IMR-90 (cell line): ENCODE measurements at places on chromosomes 6 and 20.

DNA sequence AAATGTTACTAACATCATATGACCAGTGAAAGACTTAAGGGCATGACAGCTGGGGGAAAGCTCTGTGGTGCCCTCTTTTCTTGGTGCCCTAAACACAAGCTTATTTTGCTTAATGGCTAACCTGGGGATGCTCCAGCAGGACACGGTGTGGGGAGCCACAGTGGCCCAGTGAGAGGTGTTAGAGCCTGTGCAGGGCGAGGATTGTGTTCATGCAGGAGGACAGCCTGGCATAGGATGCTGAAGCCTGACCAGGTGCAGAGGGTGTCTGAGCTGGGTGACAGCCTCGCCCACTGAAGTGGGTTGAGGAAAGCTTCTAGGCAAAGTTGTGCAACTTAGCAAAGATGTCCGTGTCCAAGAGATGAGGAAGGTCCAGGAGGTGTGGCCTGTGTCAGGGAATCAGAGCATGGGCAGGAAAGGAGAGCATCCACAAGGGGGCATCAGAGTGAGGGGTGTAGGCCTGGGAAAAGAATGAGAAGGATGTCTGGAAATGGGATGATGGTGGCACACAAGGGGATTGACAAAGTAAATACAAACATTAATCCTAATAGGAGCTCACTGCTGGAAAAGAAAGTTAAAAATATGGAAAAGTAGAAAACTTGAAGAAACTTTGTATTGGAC, 33.9 kb downstream of the SLC17A4 start:
- peak; percentile 51 for DNase-seq

DNA sequence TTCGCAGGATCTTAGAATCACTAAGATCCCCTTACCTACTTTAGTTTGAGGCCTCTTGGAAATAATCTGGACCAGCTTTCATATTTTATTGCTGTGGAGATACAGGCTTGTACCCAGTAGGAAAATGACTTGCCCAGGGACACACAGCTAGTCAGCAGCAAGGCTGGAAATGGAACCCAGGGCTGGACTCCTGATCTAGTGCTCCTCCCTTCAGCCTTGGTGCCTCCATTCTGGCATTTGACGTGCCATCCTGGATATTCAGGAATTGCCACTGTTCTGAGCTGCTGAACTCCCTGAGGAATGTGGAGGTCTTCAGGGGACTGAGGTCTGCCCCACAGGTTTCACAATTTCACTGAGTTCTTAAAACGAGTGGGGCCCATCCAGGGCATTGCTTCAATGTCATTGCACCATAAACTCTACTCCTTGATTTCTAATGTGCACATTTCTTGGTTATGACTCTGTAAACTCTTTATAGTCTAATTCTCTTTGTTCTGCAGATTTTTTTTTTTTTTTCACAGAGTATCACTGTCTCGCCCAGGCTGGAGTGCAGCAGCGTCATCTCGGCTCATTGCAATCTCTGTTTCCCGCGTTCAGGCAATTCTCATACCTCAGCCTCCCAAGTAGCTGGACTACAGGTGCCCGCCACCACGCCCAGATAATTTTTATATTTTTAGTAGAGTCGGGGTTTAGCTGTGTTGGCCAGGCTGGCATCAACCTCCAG, 26.7 kb upstream of the CDKN1A start:
- DNase-seq, result no peak

- peak; percentile 30 for DNase-seq
Measured at GRCh38 chr20:63223121-63223825, 7.3 kb upstream of the YTHDF1 start.

DNA sequence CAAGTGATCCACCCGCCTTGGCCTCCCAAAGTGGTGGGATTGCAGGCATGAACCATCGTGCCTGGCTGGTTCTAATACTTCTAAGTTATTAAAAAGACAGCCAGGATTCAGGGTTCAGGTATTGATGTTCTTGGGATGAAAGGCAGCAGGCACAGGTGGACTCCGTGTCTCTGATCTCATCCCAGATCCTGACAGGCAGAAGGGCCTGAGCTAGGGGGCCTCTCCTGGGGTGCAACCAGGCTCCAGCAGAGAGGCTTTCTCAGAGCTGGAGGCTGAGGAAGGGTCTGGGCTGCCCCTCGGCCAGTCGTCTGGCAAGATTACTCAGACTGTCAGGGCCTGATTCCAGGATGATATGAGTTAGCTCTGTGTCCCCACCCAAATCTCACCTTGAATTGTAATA, 106.3 kb downstream of the SCML4 start:
- DNase-seq, result no peak

DNA sequence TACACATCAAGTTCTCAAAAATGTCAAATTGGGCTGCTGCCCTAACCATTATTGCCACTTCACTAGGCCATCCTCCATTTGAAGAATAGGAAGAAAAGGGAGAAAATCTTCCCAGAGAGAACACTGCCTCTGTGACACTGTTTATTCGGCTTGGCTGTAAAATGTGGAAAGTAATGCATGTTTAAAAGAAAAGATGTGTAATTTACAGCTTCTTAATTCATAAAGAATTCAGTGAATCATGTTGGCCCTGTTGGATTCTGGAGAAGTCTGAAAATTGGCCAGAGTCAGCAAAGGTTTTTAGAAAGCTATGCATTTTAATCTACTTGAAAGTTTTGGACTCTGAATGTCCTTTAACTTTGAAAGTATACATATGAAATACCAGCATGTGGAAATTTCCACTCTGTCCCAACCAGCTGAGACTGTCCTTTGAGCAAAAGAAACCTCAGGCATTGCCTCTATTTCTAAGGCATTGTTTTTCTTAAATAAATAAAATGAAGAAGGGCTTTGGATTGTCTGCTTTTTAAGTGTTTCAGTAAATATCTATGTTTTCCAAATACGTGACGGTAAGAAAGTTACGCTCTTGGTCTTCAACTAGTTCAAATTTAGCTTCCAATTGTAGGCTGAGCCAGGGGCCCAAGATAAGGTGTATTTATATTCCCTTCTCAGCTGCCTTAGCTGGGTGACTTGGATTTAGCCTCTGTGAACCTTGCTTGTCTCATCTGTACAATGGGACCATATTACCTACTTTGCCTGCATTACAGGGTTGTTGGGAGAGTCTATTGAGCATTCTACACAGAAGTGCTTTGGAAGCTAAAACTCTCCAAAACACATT, 222.2 kb downstream of the UST start:
- DNase-seq, result peak; percentile 70

GRCh38 chr6:34331371-34332050, 61.0 kb downstream of the NUDT3 start:
- peak; percentile 29 for DNase-seq
